ENCODE measurements at places on chromosomes 2 and 18.

DNA sequence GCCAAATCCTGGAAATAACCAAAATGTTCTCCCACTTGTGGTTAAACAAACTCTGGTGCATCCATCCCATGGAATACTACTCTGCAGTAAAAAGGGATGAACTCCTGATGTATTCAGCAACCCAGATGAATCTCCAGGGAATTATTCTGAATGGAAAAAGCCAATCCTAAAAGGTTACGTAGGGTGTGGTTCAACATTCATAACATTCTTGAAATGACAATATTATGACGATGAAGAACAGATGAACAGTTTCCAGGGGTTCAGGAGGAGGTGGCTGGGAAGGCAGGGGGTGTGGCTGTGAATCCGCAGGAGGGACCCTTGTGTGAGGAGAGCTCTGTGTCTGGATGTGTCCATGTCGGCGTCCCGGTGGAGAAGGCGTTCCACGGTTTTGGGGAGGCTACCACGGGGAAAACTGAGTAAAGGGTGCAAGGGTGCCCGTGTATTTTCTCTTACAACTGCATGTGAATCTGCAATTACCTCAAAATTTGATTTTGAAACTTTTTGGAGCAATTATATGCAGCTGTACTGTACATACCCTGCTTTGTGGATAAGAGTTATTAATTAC is 47.3 kb downstream of the KCNG2 start:
- DNase-seq = no peak

- DNase-seq = no peak
Observed at GRCh38 chr18:45399643-45400042, 215.6 kb upstream of the SLC14A2 start.

DNA sequence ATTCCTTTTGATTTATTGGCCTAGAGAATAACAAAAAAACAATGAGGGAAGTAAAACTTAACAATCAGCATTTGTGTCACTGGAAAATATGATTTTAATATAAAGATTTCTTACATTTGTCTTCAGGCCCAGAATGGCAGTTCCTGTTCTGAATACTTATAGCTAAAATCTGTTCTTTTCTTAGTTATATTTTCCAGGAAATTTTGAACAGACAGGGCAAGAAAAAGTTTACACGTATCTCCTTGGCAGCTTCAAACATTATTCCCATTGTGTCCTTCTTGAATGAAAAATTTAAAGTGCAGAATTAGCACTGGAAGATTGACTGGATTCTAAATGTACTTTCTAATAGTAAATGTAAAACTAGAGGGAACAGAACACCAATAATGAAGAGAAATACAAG is 1454.0 kb upstream of the PIK3C3 start:
- no peak for DNase-seq

DNA sequence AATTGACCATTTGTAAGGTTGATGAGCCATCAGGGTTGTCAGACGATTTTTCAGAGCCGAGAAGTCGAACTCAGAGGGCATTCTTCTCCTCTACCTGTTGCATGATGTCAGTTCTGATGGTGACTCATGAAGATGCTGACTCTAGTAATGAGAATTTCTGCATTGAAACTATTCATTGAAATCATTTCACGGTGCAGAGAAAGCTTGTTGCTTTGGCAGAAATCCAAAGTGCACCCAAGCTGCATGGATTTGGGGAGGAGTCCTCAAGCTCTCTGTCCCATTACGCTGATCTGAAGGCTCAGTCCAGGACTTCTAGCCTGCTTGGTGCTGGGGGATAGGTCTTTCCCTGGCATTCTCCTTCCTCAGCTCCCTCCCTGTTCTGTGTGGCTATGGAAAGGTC is 125.7 kb upstream of the PXDN start:
- no peak for DNase-seq

- no peak for DNase-seq
Observed at GRCh38 chr2:4221845-4222244, 518.5 kb downstream of the DCDC2C start.

GRCh38 chr18:63681449-63682340 is 20.0 kb upstream of the SERPINB3 start:
- DNase-seq = no peak

All from cerebellar nuclear complex (tissue), 1 donor.